ENCODE measurements at places on chromosomes 4 and X.

- peak; percentile 86 for DNase-seq
Measured at GRCh38 chrX:153582896-153583295, 16.0 kb downstream of the CCNQ start.

GRCh38 chr4:122553432-122553831, 67.4 kb downstream of the IL21 start:
- no peak for DNase-seq

GRCh38 chr4:74109116-74109869, 10.3 kb upstream of the CXCL2 start:
- DNase-seq, result no peak

GRCh38 chr4:124640022-124640730, 72.4 kb downstream of the ANKRD50 start:
- no peak for DNase-seq

- DNase-seq, result no peak
Measured at GRCh38 chr4:40214038-40214437, 17.2 kb downstream of the RHOH start.

DNA sequence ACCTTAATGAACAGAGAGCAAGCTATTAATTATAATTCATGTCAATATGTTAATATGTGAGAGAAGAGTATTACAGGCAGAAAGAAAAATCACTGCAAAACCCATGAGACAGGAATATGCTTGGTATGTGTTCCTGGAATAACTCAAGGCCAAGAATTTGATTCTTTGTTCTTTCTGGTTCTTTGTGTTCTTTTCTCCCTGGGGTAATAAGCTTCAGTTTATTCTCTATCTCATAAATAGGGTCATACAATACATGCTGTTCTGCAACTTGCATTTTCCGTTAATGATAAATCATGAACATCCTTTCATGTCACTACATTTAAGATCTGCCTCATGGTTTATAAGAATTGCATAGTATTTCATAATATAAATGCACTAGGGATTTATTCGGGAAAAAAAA, 16.8 kb upstream of the THOC2 start:
- DNase-seq, result no peak

- no peak for DNase-seq
Measured at GRCh38 chr4:22780317-22780716, 87.6 kb downstream of the GBA3 start.

DNA sequence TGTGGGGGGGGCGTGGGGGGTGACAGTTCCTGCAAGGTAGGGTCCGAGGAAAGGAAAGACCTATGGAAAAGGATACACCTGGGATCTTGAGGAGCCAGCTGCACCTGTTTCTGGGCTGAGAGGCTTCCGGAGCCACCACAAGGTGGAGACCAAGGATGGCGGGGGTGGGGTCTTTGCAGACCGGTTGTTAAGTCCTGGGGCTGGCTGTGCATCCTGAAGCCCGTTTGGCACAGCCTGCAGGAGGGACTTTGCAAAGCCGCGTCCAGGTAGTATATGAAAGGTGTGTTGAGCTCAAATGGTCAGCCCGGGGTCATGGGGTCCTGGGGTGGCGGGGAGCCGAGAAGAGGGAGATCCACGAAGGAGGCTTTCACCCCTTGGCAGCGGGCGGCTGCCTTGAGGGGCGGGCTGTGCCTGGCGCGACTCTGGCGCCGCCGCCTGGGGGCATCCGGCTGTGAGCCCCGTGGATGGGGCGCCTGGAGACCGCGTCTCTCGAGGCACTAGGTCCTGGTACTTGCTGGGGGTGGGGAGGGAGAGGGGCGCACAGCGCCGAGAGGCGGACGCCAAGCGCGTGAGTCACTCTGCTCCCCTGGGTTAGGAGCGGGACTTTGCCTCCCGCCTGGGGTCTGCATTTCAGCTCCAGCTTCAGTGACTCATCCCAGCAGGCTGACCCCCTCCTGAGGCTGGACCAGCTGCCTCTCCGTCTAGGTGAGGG, 58.2 kb upstream of the DYNLT3 start:
- DNase-seq, result peak; percentile 34

All from WERI-Rb-1 (cell line).